Progenitor cell of endocrine pancreas (in vitro differentiated cells): ENCODE measurements at places on chromosomes 7 and 10.

GRCh38 chr10:35203745-35204144, 77.1 kb downstream of the CREM start:
- DNase-seq = no peak

DNA sequence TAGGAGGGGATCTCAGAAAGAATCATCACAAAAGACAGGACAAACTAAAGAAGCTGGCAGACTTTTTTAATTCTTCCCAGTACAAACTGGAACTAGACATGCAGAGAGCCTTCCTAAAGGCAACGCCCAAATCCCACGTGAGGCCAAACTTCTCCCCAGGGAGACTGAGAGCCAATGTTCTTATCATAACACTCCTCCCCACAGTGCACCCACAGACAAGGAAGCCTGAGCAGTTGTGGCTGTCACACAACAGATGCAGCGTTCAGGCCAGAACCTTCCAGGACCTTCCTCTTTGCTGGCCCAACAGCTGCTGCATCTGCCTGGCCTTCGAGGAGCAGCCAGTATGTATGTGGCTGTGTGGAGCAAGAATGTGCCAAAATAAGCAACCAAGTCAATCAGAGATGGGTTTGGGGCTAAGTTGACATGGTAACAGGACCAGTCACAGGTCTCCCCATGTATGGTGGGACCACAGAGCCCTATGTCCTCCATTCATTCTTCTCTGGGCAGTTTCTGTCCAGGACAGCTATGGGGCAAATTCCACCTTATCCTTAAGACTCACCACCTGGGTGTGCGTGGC, 34.9 kb downstream of the SRPK2 start:
- no peak for DNase-seq

DNA sequence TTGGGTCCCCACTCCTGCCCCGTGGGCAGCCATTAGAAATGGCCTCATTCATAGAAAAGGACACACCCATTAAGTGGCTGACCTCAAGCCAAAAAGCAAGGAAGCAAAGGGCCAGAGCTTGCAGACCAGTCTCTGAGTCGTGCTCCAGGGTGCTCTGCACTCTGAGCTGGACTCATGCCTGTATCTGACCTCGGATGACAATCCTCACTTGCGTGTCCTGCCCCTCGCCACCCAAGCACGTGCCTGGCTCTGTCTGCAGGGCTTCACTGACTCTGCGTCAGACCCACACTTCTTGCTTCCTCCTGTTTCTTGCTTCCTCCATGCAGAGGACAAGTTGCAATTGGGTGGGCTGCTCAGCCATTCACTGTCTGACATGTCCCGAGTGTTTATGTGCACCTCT, 138.8 kb downstream of the OAT start:
- DNase-seq = no peak

- DNase-seq = no peak
Measured at GRCh38 chr10:51260376-51260775, 186.1 kb downstream of the PRKG1 start.

- DNase-seq = no peak
Measured at GRCh38 chr10:71473671-71474599, 77.2 kb downstream of the CDH23 start.

DNA sequence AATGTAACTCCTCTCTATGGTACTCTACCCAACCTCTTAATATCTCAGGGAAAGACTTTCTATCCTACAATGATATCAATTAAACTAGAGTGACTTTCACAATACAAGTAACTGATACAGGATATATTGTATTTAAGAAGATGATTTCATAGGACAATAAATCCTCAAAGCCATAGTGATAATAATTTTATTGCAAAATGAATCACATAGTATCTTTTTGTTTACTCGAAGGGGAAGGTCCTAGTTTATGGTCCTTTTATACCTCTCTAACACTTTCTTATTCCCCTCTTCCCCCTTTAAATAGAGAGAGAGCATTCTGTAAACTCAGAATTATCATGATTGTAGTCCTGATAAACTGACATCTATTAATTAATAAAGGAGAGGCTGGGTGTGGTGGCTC, 56.4 kb downstream of the TMEM106B start:
- DNase-seq = no peak

DNA sequence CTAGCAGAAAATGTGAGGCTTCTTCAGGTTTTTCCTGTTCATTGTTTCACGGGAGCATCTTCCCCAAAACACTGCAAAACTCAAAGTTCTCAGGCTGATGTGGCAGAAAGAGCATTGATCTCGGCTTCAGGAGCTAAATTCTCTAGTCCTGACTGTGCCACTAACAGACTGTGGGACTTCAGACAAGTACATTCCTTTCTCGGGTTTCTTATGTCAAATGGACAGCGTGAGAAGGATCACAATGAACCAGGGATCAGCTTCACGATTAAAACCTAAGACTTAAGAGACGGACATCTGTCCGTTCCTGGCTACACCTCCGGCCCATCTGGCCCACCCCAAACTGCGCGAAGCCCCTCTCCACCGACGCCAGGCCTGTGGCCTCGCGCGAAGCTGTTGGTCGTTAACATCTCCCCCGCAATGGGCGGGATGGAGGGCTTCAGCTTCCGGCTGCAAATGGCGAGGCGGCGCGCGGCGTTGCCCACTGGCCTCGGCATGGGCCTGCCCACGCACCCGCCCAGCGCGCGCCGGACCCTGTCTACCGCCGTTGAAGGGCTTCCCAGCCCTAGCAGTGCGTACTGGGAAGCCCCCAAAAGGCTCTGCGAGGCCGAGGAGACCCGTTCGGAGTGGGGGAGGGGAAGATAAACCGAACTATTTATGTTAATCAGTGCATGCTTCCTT, 549 bp upstream of the DDX50 start:
- no peak for DNase-seq

DNA sequence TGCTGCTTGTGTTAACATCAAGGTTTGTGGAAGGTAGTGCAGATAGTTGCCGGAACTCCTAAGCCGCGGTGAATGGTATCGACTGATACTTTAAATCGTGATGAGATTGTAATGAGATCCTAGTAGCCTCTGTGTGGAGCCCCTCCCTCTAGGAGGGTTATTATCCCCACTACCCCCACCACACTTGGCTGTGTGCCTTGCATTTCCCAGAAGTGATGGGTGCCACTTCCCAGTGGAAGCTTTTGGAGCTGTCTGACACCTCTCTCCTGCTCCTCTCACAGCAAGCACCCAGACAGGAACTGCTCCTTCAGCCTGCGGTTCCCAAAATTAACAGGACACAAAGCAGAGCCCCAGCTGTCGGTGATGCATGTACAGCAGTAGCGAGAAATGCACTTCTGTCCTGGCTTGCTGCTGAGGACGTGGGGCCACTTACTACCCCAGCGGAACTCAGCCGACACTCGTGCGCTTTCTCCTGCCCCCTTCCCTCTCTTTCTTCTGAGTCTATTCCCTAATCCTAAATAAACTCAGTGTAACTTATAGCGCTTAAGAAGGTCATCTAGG, 52.5 kb downstream of the PRKAG2 start:
- no peak for DNase-seq

GRCh38 chr10:102394801-102395399, 605 bp upstream of the NFKB2 start:
- DNase-seq = no peak
